ENCODE measurements at places on chromosomes 4 and X. TPM values are rescaled to one million over a fixed set of nuclear protein-coding genes. Genes with fewer than 3 reads are reported as not detected.

Gene ADAM29
- not detected for polyA plus RNA-seq

Gene SEPTIN11
- 35.8 TPM for polyA plus RNA-seq

Gene GAGE1
- not detected for polyA plus RNA-seq

Gene MAGEA10
- not detected for polyA plus RNA-seq

Gene NMU
- polyA plus RNA-seq: 33.2 TPM

Gene AFM
- polyA plus RNA-seq: not detected

Gene GAGE2A
- polyA plus RNA-seq: not detected

Gene TCP11X2
- polyA plus RNA-seq: 2.2 TPM

Gene THAP6
- 1.9 TPM for polyA plus RNA-seq

Gene HPGD
- polyA plus RNA-seq: 0.61 TPM
